ENCODE measurements at places on chromosomes 13 and 19. TPM values are rescaled to one million over a fixed set of nuclear protein-coding genes. Genes with fewer than 3 reads are reported as not detected.

GDF15 gene
- 103 TPM for total RNA-seq

RETN gene
- total RNA-seq = not detected

RHPN2 gene
- 2.2 TPM for total RNA-seq

MUC16 gene
- total RNA-seq = not detected

SELENOW gene
- total RNA-seq = 398 TPM

METTL21C gene
- total RNA-seq = not detected

CEBPA gene
- 0.18 TPM for total RNA-seq

RDH8 gene
- not detected for total RNA-seq

JAK3 gene
- 0.72 TPM for total RNA-seq

DNAJC15 gene
- total RNA-seq = 20.5 TPM

GARRE1 gene
- total RNA-seq = 27.5 TPM

OR7C1 gene
- total RNA-seq = not detected

PGLYRP2 gene
- not detected for total RNA-seq

PSG7 gene
- total RNA-seq = not detected

PROZ gene
- total RNA-seq = not detected

ZNF296 gene
- total RNA-seq = 0.09 TPM

CEACAM8 gene
- not detected for total RNA-seq

PLK5 gene
- not detected for total RNA-seq

C1QTNF9 gene
- total RNA-seq = not detected

CPB2 gene
- total RNA-seq = not detected

ARHGAP33 gene
- 1.3 TPM for total RNA-seq

ANGPTL8 gene
- total RNA-seq = not detected

ZNF616 gene
- total RNA-seq = 8.6 TPM

GGACT gene
- 5.0 TPM for total RNA-seq

GPC5 gene
- 0.18 TPM for total RNA-seq

SCAF1 gene
- total RNA-seq = 10.0 TPM

CC2D1A gene
- total RNA-seq = 5.4 TPM

IRF3 gene
- total RNA-seq = 53.0 TPM

CYP2F1 gene
- not detected for total RNA-seq

ZNF813 gene
- total RNA-seq = 4.0 TPM

ABHD8 gene
- 7.2 TPM for total RNA-seq

VAV1 gene
- not detected for total RNA-seq

MAU2 gene
- 21.3 TPM for total RNA-seq

CGB3 gene
- total RNA-seq = not detected

ASPDH gene
- not detected for total RNA-seq

GRK1 gene
- not detected for total RNA-seq

SOHLH2 gene
- 0.63 TPM for total RNA-seq

KLF1 gene
- total RNA-seq = not detected

CFAP97D2 gene
- not detected for total RNA-seq

HIPK4 gene
- under 0.01 TPM for total RNA-seq

SYNE4 gene
- not detected for total RNA-seq

TMEM221 gene
- total RNA-seq = 0.09 TPM

ZNF723 gene
- total RNA-seq = not detected

FSD1 gene
- total RNA-seq = 20.6 TPM

EIF3K gene
- 321 TPM for total RNA-seq

TUBA3C gene
- total RNA-seq = not detected

HIF3A gene
- 1.2 TPM for total RNA-seq

All from endothelial cell of coronary artery (primary cell).